ENCODE measurements at places on chromosomes 2 and 18. TPM values are rescaled to one million over a fixed set of nuclear protein-coding genes. Genes with fewer than 3 reads are reported as not detected.

REEP1 gene
- total RNA-seq: 7.7 TPM

HADHA gene
- 117 TPM for total RNA-seq

RAPH1 gene
- total RNA-seq: 62.7 TPM

WBP1 gene
- 65.0 TPM for total RNA-seq

FOXD4L1 gene
- not detected for total RNA-seq

GPBAR1 gene
- 3.2 TPM for total RNA-seq

ZNF892 gene
- 7.0 TPM for total RNA-seq

NT5C1B gene
- not detected for total RNA-seq

PRSS56 gene
- total RNA-seq: not detected

SLC19A3 gene
- total RNA-seq: 56.5 TPM

PTMA gene
- total RNA-seq: 925 TPM

REG3A gene
- total RNA-seq: not detected

SP9 gene
- total RNA-seq: not detected

TMEM163 gene
- 5.8 TPM for total RNA-seq

CHRND gene
- not detected for total RNA-seq

ABCG8 gene
- not detected for total RNA-seq

RESP18 gene
- total RNA-seq: not detected

COPS9 gene
- 113 TPM for total RNA-seq

TYW5 gene
- total RNA-seq: 5.7 TPM

DYNAP gene
- not detected for total RNA-seq
